ENCODE measurements at places on chromosomes 1 and 21. TPM values are rescaled to one million over a fixed set of nuclear protein-coding genes. Genes with fewer than 3 reads are reported as not detected.

GRCh38 chr1:94379615-94380014, 38.6 kb upstream of the ABCD3 start:
- peak; percentile 46 for DNase-seq

GRCh38 chr1:224498574-224499170, 64.1 kb upstream of the WDR26 start:
- no peak for DNase-seq

- no peak for DNase-seq
Measured at GRCh38 chr21:15222707-15223106, 157.9 kb upstream of the NRIP1 start.

The DIO1 gene
- 6.2 TPM for total RNA-seq

The SYT11 gene
- 23.4 TPM for total RNA-seq
